Smooth muscle cell of the brain vasculature (primary cell): ENCODE measurements at places on chromosomes 4 and X.

GRCh38 chr4:78121338-78121904, 64.3 kb downstream of the FRAS1 start:
- no peak for DNase-seq

- no peak for DNase-seq
Observed at GRCh38 chrX:129523079-129523911, at the start of gene SMARCA1. Gene SMARCA1, minus strand, starts transcription at chrX:129523490. Its CDS starts 120 bp downstream, at chrX:129523370.

GRCh38 chr4:182370491-182370890, 127.3 kb downstream of the TENM3 start:
- no peak for DNase-seq

- no peak for DNase-seq
Observed at GRCh38 chr4:184962125-184962638, 56.1 kb upstream of the HELT start.

DNA sequence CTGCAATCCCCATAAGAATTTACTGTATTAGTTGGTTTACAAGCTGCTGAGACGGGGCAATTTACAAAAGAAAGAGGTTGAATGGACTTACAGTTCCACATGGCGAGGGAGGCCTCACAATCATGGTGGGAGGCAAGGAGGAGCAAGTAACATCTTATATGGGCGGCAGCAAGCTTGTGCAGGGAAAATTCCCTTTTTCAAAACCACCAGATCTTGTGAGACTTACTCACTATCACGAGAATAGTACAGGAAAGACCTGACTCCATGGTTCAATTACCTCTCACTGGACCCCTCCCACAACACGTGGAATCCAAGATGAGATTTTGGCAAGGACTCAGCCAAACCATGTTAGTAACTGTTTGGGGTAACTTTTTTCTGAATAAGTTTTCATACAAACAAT, 1.8 kb upstream of the SPATA18 start:
- DNase-seq = no peak

DNA sequence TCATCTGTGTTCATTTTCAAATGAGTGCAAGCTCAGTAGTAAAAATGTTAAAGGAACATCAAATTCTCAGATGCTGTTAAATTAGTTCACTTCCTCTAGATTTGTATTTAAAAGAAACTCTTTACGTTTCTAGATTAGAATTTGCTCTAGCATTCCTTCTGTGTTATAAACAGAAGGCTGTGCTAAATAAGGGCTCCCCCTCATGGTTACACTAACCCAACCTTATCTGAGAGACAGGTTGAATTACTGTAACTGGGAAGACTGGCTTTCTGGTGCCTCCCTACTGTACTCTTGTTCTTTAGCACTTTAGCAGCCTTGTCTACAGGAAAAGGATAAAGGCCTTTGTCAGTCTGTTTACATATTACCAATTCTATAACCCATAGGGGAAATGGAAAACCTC, 56.8 kb downstream of the RXFP1 start:
- DNase-seq = peak; percentile 13

GRCh38 chr4:147480891-147481576, at the start of gene EDNRA:
Gene EDNRA, plus strand, starts transcription at chr4:147481097. Its CDS starts 4,585 bp downstream, at chr4:147485682.
- no peak for DNase-seq

GRCh38 chr4:1091561-1091995, 21.8 kb downstream of the RNF212 start:
- no peak for DNase-seq

GRCh38 chr4:88382621-88383020, 4.0 kb downstream of the HERC6 start:
- DNase-seq = no peak

GRCh38 chr4:188485906-188486305, 346.7 kb downstream of the TRIML1 start:
- no peak for DNase-seq

- no peak for DNase-seq
Observed at GRCh38 chrX:132467026-132467425, 21.8 kb downstream of the MBNL3 start.

DNA sequence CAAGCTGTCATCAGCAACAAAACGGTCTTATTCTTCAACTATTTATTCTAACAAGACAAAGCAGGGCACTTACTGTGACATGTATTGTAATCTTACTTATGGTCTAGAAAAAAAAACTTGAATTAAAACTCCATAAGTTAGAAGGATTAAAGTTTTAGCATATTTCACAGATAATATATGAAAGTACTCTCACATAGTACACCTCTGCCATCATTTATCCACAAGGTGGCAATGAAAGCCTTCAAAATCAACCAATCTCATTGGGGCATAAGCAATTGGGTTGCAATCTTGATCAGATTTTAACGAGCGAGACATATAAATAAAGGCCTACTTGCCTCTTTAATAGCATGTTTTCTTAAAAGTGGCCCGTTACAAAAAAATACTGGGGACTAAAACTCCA, 1382.9 kb downstream of the FAM133A start:
- no peak for DNase-seq

DNA sequence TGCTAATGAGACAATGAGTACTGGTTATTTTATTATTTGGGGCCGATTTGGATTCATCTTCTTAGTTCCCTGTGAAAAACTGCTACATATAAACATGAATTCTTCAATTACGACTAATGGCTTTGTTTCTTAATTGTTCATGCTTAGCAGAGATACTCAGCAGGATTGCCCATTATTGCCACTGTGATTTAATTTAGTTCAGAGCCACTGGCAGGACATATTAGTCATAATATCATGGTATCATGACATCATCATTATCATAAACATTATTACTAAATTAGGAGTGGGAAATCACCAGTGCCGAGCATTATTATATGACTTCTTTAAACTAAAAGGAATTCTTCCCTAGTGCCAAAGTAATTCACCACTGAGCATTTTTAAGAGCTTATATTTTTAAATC, 201.4 kb downstream of the SPOCK3 start:
- DNase-seq = no peak

- no peak for DNase-seq
Observed at GRCh38 chr4:62015043-62015739, 815.1 kb downstream of the ADGRL3 start.

DNA sequence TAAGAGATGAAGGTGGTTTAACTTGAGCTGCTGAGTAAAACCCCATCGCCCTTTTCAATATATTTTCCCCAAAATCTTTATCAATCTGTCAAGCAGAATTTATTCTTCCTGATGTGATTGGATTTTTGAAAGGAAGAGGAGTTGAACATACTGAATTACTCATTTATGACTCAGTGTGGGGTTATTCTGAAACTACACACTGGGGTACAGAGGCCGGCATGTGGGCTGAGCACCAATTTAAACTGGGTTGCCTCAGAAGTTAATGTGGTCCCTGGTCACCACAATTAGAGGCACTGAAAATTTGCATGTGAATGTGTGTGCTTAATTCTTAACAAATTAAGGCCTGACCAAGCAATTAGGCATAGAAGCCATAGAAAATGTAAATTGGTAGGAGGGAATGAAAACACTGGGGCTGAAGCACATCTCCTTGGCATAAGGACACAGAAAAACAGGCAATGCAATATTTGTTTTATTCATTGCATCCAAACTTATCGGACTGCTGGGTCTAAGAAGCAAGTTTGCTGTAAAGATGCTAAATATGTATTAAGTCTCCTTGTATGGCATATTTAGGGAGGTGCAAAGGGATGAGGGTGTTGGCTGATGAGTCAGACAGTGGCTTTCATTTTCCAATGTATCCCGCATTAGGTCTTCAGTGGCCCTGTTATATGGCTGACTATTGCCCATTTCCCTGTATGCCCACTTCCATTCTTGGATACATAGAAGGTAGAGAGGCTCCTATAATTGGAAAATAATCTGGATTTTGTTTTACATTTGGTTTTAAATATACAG, 170.9 kb downstream of the IL15 start:
- no peak for DNase-seq

DNA sequence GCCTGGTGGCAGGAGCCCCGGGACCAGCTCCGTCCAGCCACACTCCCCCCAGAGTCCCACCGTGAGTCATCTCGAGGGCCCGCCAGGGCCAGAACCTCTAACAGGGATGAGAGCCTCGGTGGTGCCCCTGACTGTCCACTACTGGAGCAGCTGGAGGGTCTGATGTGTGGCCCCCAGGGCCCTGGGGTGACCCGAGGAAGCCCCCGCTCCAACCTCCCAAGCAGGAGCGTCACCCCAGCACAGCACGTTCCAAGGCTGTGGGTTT, 135.9 kb upstream of the NKX1-1 start:
- DNase-seq = no peak

DNA sequence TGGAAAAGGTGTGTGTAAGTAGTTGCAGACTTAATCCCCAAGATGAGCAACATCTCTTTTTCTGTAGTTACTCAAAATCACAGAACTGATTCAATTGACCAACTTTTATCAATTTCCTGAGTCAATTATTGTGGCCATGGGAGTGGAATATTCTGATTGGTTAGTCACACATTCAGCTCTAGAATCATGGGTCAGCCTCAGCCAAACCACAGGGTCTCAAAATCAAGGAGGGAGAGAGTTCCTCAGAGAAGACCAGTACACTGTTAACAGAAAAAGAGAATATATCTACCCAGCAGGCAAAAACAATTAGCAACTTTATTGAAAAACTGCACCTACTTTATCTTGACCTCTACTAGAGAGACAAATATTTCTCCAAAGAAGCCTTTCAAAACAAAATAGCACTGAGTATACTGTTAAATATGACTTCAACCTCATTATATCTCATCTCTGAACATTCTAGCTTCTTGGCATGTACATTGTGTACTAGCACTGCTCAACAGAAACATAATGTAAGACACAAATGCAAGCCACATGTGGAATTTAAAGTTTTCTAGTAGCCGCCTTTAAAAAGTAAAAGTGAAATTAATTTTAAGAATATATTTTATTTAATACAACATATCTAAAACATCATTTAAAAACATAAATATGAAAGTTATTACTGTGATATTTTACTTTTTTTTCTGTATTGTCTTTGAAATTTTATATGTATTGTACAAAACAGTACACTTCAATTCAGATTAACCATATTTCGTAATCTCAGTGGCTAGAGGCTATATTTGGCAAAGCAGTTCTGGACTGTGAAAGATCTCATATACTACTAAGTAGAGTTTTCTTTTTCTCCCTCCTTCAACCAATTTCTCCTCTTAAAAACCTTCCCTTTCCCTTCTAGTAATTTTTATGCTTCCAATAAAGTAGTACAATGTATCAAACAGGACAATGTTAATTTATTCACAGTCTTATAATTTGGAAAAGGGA, 11.8 kb upstream of the LCORL start:
- DNase-seq = no peak

DNA sequence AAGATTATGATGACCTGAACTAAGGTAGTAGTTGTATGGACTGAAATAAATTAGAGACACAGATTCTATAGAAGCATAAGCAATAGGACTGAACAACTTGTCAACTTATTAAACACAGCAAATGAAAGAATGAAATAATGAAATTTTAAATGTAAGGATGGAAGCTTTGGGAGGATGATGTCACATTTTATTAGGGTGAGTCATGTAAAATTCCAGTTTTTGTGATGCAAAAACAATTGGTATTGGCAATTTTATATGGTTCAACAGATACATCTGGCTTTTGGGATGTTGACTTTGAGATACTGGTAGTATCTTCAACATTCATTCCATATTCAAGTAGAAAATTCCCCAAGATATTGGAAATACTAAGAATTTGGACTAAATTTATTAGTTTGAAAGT, 72.7 kb upstream of the IL15 start:
- no peak for DNase-seq

DNA sequence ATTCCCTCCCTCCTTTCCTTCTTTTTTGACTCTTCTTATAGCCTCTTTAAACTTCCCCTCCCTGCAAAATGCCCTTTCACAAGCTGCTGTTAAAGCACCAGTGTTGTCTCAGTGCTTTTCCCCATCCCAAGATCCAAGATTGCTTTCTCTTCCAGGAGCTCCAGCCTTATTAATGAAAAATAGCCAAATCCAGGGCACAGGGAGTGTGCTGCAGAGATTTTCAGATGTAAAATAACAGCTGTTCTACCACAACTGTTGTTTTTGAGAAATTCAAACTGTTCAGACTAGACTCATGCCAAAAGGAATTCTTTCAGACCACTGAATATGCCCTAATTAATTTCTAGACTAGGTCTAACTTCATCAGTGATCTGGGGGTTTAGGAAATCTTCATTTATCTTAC, 47.0 kb upstream of the GPC3 start:
- no peak for DNase-seq

- DNase-seq = no peak
Observed at GRCh38 chr4:99352602-99353537, at the start of gene ADH1C. Gene ADH1C, minus strand, starts transcription at chr4:99352746. Its CDS starts 71 bp downstream, at chr4:99352675.

- peak; percentile 18 for DNase-seq
Observed at GRCh38 chr4:95510145-95510544, 38.6 kb downstream of the UNC5C start.

GRCh38 chr4:77012726-77013125, 63.1 kb downstream of the CCNI start:
- DNase-seq = no peak
